ENCODE measurements at places on chromosomes 3 and 15. TPM values are rescaled to one million over a fixed set of nuclear protein-coding genes. Genes with fewer than 3 reads are reported as not detected.

The MNS1 gene
- polyA plus RNA-seq: 0.85 TPM

The GOLGA8S gene
- polyA plus RNA-seq: 0.34 TPM

The PLCH1 gene
- 1.1 TPM for polyA plus RNA-seq

The C3orf20 gene
- polyA plus RNA-seq: not detected

The WDR76 gene
- polyA plus RNA-seq: 1.6 TPM

The PLSCR2 gene
- polyA plus RNA-seq: not detected

The UBAP1L gene
- polyA plus RNA-seq: 1.3 TPM
